GM12892 (cell line): ENCODE measurements at places on chromosomes 1 and 21.

GRCh38 chr1:76949503-76949902, 82.2 kb downstream of the ST6GALNAC5 start:
- no peak for DNase-seq

- peak; percentile 80 for DNase-seq
Measured at GRCh38 chr1:53278298-53278725, 40.0 kb upstream of the MAGOH start.

GRCh38 chr1:46062651-46063319, 69.6 kb downstream of the PIK3R3 start:
- DNase-seq = no peak

DNA sequence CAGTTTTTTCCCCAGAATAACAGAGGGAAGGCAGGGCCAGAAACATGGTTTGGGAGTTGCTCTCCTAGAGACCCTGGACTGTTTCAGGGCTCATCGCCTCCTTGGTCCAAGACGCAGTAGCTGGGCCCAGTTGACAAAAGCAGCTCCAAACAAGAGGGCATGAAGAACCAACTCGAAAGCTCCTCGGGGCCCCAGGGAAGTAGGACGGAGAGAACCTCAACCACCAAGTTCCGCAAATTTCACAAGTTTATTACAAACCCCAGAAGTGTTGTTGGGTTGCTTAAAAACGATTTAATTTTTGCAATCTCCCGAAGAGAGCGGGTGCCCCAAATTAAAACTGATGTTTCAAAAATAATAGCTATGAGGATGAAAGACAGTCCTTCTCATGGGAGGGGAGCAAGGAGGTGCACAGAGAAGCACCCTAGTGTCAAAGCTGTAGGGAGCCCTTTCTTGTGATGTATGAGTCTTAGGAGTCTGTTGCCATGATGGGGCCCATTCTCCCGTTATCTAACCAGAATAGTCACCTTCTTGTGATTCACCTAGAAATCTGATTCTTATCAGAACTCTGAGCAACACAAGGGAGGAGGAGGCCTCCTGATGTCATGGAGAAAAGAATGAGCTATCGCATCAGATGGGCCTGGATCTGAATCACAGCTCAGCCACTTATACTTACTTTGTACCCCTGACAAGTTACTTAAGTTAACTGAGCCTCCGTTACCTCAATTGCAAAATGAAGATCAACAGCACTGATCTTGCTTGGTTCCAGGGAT, 165.7 kb upstream of the IRF2BP2 start:
- DNase-seq = no peak

DNA sequence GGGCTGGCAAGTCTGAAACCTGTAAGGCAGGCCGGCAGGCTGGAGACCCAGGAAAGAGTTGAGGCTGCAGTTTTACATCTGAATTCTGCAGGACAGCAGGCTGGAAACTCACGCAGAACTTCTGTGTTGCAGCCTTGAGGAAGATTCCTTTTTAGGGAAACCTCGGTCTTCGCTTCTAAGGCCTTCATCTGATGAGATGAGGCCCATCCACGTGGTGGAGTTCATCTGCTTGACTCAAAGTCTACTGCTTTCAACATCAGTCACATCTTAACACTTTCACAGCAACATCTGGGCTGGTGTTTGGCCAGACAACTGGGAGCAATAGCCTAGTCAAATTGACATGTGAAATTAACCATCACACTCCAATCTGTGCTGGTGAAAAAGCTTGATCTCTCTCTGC, 57.1 kb downstream of the EVA1C start:
- DNase-seq = no peak

GRCh38 chr1:39159224-39160036, 45.1 kb upstream of the MACF1 start:
- DNase-seq = no peak

DNA sequence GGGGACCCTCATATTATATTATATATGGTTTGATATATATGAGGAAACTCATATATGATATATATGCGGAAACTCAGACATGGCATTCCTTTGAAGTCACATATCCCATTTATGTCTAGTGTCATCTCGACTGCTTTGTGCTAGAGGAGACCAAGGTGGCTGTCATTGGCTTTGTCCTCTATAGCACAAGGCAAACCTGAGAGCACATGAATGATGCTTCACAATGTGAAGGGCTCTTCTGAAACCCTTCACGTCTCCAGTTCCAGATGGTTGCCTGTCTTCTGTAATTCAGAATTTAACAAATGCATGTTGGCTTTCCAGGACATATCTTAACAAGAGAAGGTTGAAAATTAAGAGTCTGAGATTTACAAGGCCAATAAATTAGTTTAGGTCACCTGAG, 303.6 kb downstream of the BARHL2 start:
- no peak for DNase-seq

DNA sequence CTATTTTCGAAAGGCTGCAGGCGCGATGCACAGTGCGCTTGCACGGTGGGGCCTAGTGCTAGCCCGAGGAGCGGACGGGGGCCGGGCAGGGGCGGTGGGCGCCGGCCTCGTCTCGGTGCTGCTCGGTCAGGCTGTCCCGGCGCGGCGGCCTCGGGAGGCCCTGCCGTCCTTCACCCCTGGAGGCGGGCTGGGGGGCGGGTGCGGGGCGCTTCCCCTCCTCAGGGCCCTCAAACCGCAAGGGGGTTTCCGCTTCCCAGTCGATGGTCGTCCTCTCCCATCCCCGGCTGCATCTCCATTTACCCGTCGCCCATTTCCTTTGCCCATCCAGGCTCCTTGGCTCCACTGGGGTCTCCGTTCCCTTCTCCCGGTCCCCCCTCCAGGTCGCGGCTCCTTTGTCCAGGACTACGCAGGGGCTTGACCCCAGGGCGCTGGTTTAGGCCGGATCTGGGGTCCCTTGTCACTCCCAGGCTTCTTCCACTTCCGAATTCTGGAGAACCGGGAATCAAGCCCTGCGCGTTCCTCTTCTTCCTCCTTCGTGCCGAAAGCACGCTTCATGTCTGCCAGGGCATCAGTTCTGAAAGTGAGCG, 196.3 kb upstream of the LMO4 start:
- peak; percentile 20 for DNase-seq

DNA sequence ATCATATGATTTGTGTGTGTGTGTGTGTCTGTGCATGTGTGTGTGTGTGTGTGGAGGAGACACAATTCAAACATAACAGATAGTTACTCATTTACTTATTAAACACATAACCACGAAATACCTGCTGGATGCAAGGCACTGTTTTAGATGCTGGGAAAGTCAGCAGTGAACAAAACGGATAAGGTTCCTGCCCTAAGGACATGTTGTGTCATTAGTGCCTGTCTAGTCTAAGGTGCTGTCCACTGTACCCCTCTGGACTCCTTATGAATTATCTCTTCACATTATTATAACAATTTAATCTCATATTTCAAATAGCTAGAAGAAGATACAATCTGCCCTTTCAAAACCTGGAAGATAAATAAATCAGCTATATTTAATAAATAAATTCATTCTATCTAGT, 162.4 kb downstream of the PLPPR5 start:
- DNase-seq = no peak

DNA sequence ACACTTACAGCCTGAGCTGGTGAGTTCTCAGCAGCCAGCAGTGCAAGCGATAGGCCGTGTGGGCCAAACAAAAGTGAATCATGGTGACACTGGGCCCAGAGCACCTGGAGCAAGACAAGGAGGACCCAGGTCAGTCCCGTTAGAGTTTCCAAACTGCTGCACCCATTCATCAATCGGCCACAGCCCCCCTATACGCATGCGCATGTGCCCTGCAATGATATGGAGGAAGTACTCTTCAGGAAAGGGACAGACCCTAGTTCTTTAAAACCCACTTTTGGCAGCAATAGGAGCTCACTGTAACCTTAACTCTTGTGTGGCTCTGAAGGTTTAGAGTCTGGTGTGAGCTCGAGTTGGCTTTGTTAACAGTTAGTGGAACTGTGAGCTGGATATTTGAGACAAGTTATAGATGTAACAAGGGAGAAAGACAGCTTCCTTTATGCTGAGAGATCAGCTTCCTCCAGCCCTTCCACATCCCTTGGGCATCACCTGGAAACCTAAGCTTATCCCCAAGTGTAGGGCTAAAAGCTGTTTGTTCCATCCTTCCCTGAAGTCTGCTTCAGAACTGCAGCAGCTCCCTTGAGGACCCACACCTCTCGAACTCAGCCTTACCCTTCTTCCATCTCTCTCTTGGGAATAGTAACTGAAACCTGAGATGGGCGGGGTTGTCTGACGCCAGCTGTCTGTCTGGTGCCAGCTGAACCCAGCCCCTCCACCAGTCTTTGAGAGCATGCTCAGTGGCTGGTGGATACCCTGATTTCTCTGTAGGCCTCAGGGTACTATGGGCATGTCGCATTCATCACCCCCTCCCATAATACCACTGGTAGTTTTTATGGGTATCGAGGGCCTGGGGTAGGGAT, 17.7 kb downstream of the NMNAT1 start:
- no peak for DNase-seq

GRCh38 chr1:90778486-90778885, 61.4 kb upstream of the BARHL2 start:
- DNase-seq = no peak
